Spinal cord (tissue), 10 donors: ENCODE measurements at places on chromosomes 7 and 10.

GRCh38 chr7:129501760-129502707 is at the start of gene SMKR1:
Gene SMKR1, plus strand, starts transcription at chr7:129502531. Its CDS starts 294 bp downstream, at chr7:129502825.
- DNase-seq = peak; percentile 92

DNA sequence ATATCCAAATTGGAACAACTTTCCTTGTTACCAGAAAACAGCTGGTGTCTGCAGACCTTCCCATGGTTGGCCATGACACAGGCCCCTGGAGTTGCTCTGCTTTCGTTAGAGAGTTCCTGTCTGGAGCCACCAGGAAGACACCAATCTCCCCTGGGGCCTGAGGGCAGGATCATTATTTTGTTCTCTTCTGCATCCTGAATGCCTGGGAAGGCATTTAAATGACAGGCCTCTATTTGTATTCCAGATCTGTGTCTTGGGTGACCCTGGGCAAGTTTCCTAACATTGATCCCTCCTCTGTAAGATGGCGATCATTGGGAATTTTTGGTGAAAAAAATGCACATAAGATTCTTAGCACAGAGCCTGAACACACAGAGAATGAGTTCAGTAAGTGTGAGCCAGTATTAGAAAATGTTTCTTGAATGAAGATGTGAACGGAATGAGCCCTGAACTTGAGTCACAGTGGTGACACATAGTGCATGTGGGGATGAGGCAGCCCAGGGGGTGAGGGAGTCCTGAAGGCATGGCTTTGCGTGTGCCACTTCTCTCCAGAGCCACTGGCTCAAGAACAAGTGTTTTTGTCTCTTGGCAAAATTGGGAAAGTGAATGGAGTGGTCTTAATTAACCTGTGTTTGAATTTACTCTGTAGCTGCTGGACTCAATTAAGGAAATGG is 28.4 kb downstream of the BMPER start:
- DNase-seq = no peak

DNA sequence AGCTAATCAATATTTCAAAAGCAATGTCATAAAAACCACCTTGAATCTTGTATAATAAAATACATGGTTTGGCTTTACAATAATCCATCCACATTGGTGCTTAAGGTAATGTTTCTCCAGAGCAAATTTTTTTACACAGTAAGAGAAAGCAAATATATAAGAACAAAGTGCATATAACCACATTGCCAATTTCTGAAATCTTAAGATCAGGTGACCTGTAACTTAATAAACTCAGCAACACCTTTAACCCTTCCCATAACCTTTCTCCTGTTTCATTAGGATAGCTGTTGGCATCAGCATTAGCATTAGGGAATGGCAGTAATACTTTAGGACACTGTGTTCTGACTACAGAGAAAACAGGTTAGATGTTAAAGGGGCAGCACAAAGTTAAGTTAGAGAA is 155.9 kb upstream of the SEMA3D start:
- DNase-seq = no peak

- no peak for DNase-seq
Observed at GRCh38 chr7:8387551-8388256, 45.7 kb upstream of the NXPH1 start.

GRCh38 chr10:25061711-25062449 is 45.5 kb downstream of the THNSL1 start:
- DNase-seq = no peak

GRCh38 chr10:34816085-34816496 is 995 bp upstream of the PARD3 start:
- DNase-seq = no peak

GRCh38 chr7:131285556-131285955 is 42.1 kb upstream of the MKLN1 start:
- DNase-seq = no peak

DNA sequence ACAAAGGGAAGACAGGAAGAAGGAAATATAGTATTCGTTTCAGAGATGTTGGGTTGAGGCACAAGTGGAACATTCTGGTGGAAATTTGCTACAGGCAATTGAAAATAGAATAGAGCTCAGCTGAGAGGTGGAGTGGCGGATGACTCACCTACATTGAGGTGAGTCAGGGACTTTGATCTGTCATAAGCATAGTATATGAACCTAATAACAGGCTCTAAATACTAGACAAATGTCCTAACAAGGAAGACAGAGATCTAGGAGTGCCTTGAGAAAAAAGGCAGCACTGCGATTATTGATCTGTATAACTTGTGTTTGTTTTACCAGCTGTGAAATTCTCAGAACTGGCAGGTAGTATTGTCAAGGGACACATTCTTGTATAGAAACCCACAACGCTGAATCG is 907 bp upstream of the IFRD1 start:
- no peak for DNase-seq
